LNCaP clone FGC (cell line): ENCODE measurements at places on chromosomes 1 and 21.

GRCh38 chr1:90413519-90413918 lies 303.6 kb downstream of the BARHL2 start:
- DNase-seq = no peak

DNA sequence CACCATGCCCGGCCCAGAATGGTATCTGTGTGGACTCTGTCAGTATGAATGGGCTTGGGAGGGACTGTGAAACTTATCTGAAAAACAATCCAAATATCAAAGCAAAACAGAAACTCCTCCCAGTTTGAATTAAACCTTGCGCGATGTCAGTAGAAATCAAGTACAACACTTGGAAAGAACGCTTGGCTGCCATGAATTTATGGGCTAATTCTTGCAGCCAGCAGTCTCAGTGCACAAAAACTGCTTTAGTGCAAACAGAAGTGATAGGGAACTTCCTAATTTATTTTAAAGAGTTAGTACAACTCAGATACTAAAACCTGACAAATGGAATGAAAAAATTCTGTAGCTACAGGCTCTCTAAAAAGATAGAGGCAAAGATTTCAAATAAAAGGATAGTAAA lies 8.5 kb downstream of the CLCA1 start:
- no peak for DNase-seq

- no peak for DNase-seq
Measured at GRCh38 chr1:153677718-153678518, 570 bp upstream of the NPR1 start.

DNA sequence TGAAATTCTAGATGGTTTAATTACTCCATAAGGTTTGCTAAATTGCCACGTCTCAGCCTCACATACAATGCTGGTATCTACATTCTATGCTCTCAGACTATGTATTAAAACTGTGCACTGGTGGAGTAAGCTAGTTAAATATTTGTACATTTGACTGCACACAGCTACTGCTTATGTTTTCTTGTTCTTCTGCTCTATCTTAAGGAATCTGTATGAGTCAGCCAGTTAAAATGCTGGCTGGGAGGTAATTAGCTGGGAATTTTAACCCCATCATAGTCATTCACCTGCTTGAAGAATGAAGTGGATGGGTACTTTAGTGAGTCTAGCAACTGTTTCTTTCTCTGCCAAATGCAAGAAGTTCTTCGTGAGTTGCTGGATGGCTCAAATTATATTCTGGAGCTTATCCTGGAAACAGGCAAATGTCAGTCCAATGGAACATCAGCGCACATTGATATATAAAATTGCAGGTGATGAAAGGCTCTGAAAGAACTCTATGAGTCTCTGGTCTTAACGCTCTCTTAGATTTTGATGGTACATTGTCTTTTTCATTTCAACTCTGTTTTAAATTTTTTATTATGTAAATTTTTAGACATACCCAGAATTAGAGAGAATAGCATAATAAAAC lies 83.4 kb downstream of the BACH1 start:
- DNase-seq = peak; percentile 23

DNA sequence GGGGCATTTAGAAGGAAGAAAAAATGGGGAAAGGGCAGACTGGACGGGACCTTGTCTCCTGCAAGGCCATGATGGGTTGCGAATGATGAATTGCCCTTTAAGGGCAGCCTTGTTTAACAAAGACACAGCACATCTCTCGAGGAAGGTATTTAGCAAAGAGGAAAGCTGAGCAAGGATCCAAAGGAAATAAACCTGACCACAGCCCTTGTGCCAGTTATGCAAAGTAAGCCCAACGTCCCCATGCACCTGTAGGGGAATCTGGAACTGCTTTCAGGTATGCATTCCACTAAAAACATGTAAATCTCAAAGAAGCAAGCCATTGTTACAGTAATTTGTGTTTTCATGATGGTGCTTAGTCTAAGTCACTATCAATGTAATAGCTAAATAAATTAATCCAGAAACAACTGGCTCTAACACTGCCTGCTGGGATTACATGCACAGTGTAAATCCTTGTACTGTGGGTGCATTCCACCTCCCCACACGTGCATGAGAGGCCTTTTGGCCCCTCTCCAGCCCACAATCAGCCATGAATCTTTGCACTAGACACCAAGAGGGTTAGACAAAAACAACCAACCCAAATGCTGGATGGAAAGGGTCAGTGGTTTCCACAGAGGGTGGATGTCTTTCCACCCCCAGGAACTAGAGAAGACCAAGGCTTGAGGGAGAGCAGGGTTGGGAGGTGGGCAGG lies 228.8 kb upstream of the KAZN start:
- DNase-seq = no peak

GRCh38 chr1:33502726-33503125 lies 30.3 kb downstream of the ZSCAN20 start:
- DNase-seq = no peak

- DNase-seq = no peak
Measured at GRCh38 chr1:27000817-27001460, 7.4 kb downstream of the TRNP1 start.

GRCh38 chr1:61157468-61157987 lies 75.2 kb downstream of the NFIA start:
- DNase-seq = no peak

- no peak for DNase-seq
Measured at GRCh38 chr1:186183970-186184628, 191.0 kb downstream of the TPR start.

GRCh38 chr1:114468710-114469468 lies 42.1 kb downstream of the TRIM33 start:
- no peak for DNase-seq

DNA sequence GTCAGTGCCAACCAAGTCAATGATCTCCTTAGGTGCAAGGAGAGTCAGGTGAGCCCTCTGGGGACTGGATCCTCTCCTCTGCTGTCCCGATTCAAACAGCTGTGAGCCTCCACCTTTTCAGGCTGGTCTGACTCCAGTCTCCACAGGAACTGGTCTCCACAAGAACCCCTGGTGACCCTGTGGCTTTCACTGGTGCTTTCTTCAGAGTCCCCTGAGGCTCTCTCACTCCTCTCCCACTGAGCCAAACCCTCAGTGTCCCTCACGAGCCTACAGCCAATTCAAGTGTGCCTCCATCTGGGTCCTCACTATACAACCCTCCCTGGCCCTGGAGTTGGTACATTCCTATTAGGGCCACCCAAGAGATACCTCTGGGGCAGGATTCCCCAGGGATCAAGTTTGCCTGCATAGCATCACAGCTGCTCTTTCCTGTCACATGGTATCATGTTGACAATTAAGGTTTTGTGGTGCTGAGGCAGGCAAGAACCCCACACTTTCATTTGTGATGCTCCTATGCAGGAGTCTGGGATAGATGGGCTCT lies 5.2 kb upstream of the NGF start:
- no peak for DNase-seq

DNA sequence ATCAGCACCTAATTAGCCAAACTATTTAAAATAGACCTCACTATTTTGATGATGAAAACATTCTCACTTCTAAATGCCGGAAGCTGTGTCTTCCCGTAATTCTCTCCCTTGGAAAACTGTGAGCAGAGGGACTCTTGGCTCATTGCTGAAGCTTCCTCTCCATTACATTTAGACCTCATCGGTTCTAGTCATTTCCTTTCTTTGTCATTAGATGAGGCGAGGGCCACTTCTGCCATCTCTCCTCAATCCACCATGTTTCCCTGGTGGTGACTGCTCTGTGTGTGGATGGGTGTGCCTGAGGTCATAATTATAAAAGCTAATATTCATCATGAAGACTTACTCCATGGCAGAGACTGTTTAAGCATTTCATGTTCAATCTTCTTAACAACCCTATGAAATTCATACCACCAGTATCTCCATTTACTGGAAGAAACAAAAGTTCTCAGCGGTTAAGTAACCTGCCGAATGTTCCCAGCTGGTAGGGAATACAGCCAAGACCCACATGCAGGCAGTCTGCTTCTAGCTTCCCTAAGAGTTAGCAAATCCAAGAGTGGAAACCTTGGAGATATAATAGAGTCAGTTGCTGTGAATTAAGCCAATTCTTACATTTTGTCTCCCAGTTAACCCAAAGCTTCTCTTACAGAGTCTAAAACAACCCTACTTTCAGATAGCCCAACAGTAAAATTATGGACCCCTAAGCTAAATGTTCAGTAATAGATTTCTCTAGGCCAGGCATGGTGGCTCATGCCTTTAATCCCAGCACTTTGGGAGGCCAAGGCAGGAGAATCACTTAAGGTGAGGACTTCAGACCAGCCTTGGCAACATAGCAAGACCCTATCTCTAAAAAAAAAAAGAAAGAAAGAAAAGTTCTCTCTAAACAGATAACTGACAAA lies 156.2 kb downstream of the ZBTB18 start:
- DNase-seq = no peak

DNA sequence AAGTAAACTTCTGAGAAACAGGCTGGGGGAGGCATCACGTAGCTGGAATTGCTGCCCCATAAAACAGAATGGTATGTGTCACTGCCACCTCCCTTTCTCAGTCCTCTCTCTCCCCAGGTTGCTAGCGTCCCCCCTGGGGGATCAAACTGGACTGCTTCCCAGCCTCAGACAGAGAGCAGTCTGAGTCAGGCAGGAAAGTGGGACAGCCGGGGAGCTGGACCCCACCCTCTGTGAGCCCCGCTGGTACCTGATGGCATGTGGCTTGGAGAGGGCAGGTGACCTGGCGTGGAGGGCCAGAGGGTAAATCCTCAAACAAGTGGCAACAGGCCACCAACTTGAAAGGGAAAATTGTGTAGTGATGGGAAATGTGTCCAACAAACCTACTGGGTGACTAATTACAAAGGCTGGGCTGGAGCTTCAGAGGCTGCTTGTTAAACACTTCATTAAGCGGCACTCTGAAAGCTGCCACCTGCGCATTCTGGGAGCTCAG lies 1.0 kb upstream of the SFN start:
- no peak for DNase-seq

DNA sequence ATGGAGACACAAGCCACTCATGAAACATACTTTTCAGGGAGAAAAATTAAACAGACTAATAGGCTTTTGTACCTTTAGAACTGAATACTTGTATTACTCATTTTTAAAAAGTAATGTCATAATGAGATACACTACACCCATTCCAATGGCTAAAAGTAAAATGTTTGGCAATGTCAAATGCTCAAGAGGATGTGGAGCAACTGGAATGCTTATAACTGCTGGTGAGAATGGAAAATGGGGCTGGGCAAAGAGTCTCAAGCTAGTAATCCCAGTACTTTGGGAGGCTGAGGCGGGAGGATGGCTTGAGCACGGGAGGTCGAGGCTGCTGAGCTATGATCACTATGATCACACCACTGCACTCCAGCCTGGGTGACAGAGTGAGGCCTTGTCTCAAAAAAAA lies 86.3 kb downstream of the NKAIN1 start:
- DNase-seq = no peak
